ENCODE measurements at places on chromosomes 13 and 19.

- DNase-seq, result no peak
These were observed 480 bp downstream of the GPR108 start for GRCh38 chr19:6736917-6737283.

- DNase-seq, result no peak
These were observed 287 bp upstream of the ZSCAN22 start for GRCh38 chr19:58326501-58326913.

GRCh38 chr19:22606954-22607652 is 27.0 kb upstream of the ZNF492 start:
- no peak for DNase-seq

GRCh38 chr19:6070720-6071485 is 39.4 kb downstream of the RFX2 start:
- no peak for DNase-seq

DNA sequence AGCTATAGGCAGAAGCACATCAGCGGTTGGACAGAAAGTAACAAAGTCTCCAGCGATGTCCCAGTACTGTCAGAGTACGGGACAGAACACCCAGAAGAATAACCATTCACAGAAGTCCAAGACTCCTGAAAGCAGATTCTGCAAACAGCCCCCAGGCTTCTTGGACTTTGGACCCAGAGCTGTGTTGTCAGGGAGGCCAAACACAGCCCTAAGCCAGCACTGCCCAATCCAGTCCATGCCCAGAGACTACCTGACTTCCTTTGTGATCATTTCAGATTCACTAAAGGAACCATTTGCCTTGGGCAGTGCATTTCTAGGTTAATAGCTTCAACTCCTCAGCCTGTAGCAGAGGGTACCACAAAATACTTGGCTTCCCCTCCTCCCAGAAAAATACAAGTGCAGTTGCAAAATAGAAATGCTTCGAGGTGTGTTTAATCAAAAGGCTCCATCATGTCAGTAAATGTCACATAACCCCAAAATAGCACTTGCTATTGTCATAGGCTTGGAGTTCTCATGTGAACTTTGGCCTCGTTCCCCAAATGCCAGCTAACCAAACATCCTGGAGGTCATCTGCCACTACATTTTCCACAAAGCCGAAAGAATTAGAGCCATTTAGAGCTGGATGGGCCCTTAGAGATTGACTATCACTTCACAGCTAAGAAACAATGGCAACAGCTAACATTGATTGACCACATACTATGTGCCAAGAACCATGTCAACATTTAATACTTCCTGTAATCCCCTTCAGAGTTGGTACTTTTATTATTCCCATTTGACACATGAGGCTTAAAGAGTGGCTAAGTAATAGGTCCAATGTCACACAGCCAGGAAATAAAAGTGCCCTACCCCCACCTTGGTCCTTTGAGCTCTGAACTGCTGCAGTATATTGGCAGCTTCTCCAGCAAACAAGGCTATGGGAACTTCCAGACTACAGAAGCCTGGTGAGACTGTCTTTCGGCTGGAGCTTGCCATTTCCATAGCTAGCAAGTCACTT is 329.9 kb downstream of the FOXO1 start:
- no peak for DNase-seq

Data from stimulated activated CD4-positive, alpha-beta T cell treated with anti-CD3 and anti-CD28 coated beads, Interleukin-2, amount 100 ng/mL, for 24 hours (primary cell).